ENCODE measurements at places on chromosomes 11 and 22. TPM values are rescaled to one million over a fixed set of nuclear protein-coding genes. Genes with fewer than 3 reads are reported as not detected.

DNA sequence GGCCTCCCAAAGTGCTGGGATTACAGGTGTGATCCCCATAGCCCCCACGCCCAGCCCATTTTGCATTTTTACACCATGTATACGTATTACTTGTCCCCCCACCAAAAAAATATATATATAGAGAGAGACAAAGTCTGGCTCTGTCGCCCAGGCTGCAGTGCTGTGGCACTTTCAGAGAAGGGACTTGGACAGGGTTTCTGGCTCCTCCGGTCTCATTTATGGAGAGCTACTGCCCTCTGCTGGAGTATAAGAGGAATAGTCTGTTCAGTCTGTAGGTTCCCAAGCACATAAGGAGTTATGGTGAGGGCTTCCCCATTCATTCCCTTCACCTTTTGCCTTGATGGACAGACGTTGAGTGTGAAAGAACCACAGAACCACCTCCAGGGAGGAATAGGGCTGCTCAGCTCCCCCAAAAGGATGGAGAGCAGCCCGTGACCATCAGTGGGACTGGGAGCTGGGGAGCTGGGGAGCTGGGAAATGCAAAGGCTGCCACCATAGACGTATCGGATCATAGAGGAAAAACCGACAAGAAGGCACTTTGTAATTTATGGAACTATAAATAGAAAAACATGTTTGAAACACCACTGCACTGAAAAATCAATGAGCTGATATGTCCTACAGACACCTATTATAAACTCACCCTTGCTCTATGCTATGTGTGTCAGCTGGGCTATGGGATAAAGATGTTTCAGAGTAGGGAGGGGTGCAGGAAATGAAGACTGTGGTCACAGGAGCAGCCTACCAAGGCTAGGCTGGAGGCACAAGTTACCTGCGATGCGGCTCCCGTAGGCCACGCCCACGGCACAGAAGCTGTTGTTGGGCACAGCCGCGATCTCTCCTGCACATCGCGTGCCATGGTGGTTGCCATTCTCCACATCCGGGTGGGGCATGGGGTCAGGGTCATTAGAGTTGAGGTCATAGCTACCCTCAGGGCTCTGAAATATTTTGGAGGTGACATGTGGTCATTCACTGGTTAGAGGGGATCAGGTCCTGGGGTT is 5.2 kb downstream of the PCSK7 start:
- no peak for DNase-seq

GRCh38 chr11:46294365-46295309 is 17.2 kb downstream of the CREB3L1 start:
- peak; percentile 97 for DNase-seq

Gene SCT
- total RNA-seq: 2.0 TPM

Gene DCHS1
- total RNA-seq: 7.7 TPM

- DNase-seq: no peak
Measured at GRCh38 chr22:33221568-33221967, 163.4 kb upstream of the SYN3 start.

Measured in astrocyte (in vitro differentiated cells and primary cell).